LoVo (cell line): ENCODE measurements at places on chromosomes 6 and 20.
A peak's percentile ranks its signal among the peaks of the same experiment; 100 is the strongest.

- DNase-seq = no peak
These were observed 3.0 kb upstream of the GUCA1B start for GRCh38 chr6:42197555-42198362.

DNA sequence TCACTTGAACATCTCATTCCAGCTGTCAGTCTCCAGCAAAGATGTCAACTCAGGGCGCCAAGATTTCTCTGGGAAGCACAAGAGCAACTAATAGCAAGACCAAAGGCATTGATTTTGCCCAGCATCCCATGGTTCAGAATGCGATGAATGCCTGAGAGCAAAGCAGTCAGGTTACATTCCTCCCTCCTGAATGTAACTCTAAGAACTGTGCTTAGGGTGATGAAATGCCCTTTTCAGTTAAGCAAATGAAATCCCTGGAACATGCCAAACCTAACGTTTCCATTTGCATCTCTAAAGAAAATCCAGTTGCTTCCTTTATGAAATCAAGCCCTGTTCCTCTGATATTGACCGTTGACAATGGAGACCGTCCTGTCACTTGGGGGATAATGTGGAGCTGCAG lies 224.0 kb upstream of the PLN start:
- no peak for DNase-seq

DNA sequence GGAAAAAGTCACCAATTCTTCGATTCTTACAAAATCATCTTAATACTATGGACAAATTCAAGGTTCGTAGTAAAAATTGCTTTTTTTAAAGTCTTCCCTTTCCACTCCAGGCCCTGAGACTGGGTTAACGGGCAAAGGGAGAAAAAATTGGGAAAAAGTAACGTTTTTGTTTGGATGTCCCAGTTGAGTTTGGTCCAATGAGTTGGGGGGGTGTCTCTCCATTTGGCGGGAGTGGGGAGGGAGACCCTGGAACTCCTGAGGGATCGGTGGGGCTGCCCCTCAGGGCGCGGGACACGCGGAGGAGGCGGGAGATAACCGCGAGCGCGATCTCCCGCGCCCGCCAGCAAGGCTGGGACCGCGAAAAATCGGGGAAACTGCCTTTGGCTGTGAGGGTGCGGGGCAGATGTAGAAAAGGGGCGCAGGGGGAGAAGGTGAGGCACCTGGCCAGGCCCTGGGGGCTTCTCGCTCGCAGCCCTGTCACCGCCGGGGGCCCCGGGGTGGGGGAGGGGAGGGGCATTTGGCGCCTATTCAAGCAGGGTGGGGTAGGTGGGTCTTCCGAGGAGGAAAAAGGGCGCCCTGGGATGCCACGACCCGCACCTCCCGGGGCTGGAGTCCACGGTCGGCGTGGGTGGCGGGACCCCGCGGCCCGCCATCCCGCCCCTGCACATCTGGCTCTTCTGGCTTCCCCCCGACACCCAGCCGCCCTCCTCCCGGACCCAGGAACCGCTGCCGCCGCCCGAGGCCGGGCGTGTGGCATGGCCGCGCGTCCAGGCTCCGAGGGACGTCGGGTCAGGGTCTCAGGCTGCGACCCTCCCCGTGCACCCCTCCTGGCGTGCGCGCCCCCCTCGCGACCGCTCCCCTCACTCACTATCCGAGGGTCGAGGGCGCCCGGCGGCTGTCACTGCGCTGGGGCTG lies 595 bp downstream of the FBXO5 start:
- no peak for DNase-seq

DNA sequence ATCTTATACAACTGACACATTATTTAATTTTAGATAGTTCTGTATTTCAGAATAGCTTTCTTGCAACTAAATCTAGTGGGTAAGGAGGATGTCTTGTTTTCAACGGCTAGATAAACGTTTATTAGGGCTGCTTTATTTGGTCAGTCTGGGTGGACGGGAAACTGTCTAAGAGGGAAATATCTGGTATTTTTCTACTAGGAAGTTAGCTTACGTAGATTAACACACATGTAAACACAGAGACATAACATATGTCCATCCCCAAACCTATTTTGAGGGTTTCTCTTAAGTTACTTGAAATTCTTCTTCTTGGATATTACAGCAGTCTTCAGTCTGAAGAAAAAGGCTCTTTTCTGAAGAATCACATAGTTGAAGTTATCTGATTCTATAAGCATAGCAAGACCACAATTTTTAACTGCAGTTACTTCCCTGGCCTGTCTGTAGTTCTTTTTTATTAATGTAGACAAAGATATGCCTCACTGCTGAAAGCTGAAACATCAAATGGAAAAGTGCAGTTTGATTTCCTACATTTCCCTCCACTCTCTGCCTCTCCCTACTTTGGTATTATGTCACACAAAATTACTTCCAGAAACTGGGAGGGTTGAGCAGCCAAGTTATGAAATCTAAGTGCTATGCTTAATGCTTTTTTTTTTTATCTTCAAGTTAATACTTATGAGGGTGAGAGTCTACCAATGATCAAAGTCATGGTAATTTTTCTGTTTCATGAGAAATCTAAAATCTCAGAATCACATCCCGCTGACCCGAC lies 37.4 kb downstream of the PLAGL1 start:
- DNase-seq = no peak

DNA sequence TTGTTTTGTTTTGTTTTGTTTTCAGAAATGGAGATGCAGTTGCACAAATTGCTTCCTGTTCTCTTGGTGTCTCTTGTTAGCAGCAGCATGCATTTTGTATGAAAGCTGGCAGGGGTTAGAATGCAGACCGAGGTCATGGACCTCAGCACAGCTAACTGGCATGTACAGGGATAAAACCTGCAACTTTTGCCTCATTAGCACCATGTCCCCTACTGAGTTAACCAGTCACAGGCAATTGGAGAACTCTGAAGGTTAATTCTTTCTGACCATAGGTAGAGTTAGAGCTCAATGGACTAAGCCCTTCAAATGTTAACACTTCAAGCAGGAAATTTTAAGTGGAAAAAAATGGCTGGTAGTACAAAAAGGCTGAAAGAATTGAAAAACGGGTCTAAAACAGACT lies 377.1 kb downstream of the ADGRB3 start:
- DNase-seq = no peak

- no peak for DNase-seq
These were observed 4.3 kb downstream of the NANP start for GRCh38 chr20:25619514-25619913.

- no peak for DNase-seq
These were observed 45.1 kb downstream of the KHDC1L start for GRCh38 chr6:73180076-73180738.

DNA sequence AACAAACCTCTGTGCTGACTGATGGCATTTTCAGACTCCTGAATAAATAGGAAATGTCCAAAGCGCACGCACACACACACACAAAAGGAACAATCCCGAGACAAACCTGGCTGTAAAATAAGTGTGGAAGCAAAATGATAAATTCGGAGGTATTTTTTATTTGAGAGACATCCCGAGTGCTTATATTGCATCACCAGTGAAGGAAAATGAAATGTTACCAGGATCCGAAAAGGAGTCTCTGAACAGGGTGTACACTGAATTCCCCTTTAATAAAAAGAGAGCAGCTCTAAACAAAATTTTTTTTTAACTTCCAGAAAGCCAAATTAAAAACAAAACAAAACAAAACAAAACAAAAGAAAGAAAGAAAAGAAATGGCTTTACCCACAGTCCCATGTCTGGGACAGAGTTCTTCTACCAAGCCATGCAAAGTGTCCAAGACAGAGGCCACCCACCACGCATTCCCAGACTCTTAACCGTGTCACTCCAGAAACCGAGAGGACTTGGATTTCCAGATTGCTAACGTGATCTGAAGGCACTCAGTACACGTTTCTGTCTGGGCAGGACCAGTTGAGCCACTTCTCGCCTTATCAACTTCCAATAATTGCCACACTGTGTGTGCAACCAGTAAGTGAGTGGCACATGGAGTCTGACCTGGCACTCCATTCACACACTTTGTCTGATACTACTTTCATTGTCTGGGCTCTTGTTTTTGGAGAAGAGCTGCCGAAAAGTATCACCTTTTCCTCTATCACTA lies 817 bp downstream of the ME1 start:
- peak; percentile 47 for DNase-seq

DNA sequence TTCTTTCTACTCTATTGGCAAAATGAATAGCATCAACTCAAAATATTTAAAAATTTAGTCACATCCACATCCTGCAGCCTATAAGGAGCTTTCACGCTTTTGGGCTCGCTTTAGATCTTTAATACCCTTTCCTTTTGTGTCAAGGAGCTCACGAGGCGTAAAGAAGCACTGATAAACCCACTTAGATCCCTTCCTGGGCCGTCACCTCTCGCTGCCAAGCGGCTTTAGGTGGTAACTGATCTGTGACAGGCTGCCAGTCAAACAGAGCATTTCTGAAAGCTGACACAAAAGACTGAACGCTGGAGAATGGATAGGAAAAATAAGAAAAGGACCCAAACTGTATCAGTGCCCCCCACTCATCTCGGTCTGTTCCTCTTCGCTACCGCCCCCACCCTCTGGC lies 385.7 kb upstream of the MMS22L start:
- DNase-seq = no peak

GRCh38 chr6:84258866-84259265 lies 31.4 kb upstream of the CEP162 start:
- no peak for DNase-seq

GRCh38 chr6:2909718-2910117 lies 6.6 kb upstream of the SERPINB9 start:
- DNase-seq = no peak

GRCh38 chr6:122438975-122439374 lies 32.6 kb downstream of the SERINC1 start:
- DNase-seq = no peak

DNA sequence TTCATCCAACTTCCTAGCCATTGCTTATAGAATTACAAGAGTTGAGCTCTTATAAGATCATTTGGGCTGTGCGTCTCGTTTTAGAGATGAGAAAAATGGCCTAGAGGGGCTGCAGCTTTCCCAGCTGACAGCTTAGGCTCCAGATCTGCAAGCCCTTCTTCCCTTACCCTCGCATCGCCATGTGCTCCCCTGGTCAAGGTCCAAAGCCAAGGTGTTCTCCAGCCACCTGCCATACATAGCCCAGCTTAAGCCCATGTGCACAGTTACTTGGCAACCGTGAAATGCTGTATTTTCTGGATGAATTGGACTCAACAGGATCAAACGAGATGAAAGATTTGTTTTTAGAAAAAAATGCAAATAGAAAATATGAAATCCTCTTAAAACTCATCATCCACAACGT lies 7.9 kb downstream of the MAP3K4 start:
- no peak for DNase-seq

GRCh38 chr6:31968791-31969711 lies 2.9 kb downstream of the DXO start:
- DNase-seq = no peak

DNA sequence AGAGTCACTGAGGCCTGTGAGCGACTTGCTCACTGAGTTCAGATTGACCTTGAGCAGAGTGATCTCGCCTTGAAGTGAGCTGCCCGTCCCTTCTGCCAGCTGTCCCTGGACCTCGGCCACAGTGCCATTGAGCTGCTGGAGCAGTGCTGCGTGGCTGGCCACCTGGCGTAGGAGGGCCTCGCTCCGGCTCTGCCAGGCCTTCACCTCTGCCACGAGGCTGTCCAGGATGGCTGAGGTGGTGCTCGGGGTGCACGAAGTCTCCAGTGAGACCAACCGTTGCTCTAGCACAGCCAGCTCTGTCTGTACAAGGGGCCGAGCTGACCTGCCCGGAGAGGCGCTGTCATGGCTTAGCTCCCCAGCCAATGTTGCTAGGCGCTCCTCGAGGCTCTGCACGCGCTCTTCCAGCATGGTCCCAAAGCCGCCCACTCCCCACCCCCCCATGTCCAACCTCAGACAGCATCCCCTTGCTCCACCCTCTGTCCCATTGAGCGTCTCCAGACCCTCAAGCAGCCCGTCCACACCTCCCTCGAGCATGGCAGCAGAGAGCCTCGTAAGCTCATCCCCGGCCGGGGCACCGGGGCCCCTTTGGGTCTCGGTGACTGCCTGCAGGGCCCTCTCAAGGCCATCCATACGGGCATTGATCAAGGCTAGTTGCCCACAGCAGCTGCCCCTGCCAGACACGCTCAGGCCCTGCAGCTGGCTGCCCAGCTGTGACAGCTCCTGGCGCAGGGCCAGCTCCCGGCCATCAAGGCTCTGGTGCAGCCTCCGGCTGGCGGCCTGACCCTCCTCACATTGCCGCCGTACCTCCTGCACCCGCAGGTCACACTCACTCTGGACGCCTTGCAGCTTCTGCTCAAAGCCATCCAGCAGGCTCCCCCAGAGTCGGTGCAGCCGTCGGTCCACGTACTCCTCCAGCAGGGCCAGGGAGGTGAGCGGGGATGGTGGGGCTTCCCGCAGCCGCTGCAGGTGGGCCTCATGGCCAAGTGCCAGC lies 4.6 kb downstream of the EMILIN3 start:
- DNase-seq = no peak

GRCh38 chr20:46789339-46790028 lies 80.0 kb downstream of the SLC2A10 start:
- no peak for DNase-seq

GRCh38 chr6:159762681-159763293 lies 942 bp downstream of the ACAT2 start:
- no peak for DNase-seq

DNA sequence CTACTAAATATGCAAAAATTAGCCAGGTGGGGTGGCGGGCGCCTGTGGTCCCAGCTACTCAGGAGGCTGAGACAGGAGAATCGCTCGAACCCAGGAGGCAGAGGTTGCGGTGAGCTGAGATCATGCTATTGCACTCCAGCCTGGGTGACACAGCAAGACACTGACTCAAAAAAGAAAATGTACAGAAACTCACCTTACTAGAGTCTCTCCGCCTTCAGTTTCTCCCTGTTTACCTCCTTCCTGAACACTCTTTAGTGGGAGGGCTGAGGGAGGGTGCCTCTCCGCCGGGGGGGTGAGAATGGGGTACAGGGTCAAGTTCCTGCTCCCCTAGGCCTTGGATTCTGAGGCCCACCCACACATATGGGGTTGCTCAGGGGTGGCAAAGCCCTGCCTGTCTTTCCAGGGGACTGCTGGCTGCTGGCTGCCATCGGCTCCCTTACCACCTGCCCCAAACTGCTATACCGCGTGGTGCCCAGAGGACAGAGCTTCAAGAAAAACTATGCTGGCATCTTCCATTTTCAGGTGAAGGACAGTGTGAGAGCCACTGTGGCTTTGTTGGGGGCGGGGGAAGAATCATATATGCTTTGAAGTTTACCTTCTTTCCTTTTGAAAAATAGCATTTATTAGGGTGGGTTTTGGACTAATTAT lies 13.4 kb downstream of the CAPN11 start:
- no peak for DNase-seq

GRCh38 chr6:79410806-79411205 lies 126.4 kb downstream of the LCA5 start:
- no peak for DNase-seq
